ENCODE measurements at places on chromosomes 6 and 20.

GRCh38 chr6:34213772-34214171, 22.9 kb upstream of the HMGA1 start:
- no peak for DNase-seq

DNA sequence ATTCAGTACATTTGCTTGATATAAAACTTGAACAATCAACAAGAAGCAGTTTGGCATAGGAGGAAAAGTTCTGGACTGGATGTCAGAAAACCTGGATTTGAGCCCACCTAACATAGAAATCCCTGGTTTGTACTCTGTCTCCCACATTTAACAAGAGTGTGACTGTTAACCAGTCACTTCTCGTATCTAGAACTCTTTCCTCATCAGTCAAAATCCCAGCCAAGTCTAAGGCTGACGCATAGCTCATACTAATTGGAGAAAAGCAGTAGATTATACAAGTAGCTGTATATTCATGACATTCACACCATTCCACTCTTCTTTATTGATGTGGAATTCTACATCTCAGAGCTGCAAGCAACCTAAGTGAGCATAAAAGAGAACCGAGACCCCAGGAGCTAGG, 222.7 kb downstream of the PHACTR1 start:
- DNase-seq: no peak

GRCh38 chr6:18464176-18464575, 77.0 kb downstream of the RNF144B start:
- DNase-seq: no peak

- DNase-seq: no peak
Measured at GRCh38 chr20:57996465-57996864, 232.0 kb downstream of the ANKRD60 start.

- peak; percentile 18 for DNase-seq
Measured at GRCh38 chr20:53642196-53643030, 48.8 kb upstream of the ZNF217 start.

- no peak for DNase-seq
Measured at GRCh38 chr6:71091956-71092355, 135.1 kb upstream of the B3GAT2 start.

DNA sequence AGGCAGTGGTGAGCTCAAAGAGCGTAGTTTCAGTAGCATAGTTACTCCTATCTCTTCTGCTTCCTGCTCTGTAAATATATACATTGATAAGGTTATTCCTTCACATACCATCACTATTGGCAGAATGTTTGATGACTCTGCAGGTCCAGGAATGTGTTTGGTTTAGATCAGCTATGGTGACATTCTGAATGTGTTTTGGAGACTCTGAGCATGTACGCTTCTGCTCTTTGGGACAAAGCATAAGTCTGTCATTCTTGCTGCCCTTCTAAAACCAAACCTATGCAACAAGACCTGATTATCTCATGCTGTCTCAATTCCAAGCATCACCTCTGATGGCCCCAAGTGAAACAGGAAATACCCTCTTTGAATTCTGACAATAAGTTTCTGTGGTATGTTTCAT, 1074.3 kb downstream of the KIF16B start:
- DNase-seq: no peak

- DNase-seq: no peak
Measured at GRCh38 chr20:16064989-16065707, 508.1 kb downstream of the KIF16B start.

DNA sequence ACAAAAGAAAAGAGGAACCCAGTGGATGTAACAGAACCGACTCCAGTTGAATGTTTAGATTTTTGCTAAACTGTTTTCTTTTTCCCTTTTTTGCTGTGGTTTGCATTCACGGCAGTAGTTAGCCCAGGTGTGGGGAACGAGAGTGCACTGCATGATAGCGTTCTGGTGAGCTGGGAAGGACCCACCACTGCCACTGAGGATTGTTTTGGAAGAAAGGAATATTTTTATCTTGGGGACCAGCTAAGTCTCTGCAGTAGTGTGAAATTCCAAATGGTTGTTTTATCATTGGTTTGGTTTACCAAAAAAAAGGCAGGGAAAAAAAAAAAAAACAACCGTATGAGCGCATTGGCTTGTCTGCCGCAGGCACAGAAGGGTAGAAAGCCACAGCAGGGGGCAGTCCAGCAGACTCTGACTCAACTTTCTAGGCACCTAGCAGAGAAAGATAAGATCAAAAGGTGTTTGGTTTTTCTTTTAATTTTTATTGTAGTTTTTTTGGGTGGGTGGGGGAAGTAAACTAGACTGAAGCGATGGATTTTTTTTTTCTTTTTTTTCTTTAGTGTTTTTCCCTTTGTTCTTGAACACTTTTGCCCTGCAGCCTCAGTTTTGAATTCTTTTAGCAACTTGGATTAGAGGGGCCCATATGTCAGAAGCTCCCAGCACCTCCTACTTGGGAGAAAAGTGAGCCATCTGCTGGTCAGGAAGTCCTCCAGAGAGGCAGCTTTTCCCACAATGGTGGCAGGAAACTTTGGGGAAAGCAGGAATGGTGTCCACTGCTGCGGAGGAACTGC, 13.5 kb upstream of the RAB5IF start:
- DNase-seq: peak; percentile 40

DNA sequence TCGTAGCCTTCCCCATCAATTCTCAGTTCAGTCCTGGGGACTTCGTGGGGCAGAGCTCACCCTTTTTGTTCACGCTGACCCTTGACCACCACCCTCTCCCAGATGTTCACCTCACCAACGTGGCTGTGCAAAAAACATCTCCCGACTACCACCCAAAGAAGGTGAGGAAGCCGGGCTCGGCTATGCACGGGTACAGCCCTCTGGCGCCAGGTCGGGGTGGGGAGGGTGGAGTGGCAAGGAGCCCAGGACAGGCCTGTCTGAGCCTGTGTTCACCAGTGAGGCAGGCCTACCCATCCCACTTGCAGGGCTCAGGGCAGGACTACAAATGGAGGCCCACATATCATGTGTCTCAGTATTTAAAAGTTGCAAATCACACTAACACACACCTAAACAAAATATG, 18.1 kb downstream of the PDRG1 start:
- no peak for DNase-seq
